ENCODE measurements at places on chromosomes 4 and X. TPM values are rescaled to one million over a fixed set of nuclear protein-coding genes. Genes with fewer than 3 reads are reported as not detected.
A peak's percentile ranks its signal among the peaks of the same experiment; 100 is the strongest.

PRMT9 gene
- 4.9 TPM for total RNA-seq

MAGEA12 gene
- not detected for total RNA-seq

OPN1MW3 gene
- not detected for total RNA-seq

SLC10A4 gene
- total RNA-seq, result 0.35 TPM

TRPC5OS gene
- not detected for total RNA-seq

RXFP1 gene
- total RNA-seq, result 0.24 TPM

PNCK gene
- 11.1 TPM for total RNA-seq

APLN gene
- total RNA-seq, result 0.15 TPM

EXOC1L gene
- not detected for total RNA-seq

BTC gene
- total RNA-seq, result 3.4 TPM

FSTL5 gene
- total RNA-seq, result 0.13 TPM

SSX2 gene
- total RNA-seq, result not detected

NEUROG2 gene
- total RNA-seq, result not detected

TACR3 gene
- not detected for total RNA-seq

DNA sequence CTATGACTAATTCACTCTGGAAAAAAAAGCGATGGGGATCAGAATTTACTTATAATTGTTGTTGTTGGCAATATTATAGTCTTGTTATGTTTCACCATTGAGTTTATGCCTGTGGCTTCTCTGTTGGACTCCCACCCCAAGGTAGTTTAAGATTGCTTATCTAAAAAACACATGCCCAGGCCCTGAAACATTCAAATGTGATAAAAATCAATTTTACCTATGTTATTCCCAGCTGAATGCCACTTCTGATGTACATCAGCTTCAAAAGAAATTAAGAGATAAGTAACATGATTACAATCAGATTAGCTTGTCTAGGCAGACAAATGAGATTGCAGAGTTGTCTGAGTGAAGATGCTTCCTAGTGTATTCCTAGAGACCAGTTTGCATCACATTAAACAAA, 484.7 kb downstream of the PCDH7 start:
- no peak overlapping the region for H3K27ac ChIP-seq
- H3K4me3 ChIP-seq, result no peak overlapping the region
- no peaks in the 10 kb centered on the region for H3K36me3 ChIP-seq
- H3K27me3 ChIP-seq, result no peaks in the 10 kb centered on the region

GRCh38 chr4:14520171-14520570, 482.1 kb upstream of the CPEB2 start:
- no peaks in the 10 kb centered on the region for H3K4me1 ChIP-seq
- H3K36me3 ChIP-seq, result no peaks in the 10 kb centered on the region
- no peak for DNase-seq
- no peaks in the 10 kb centered on the region for H3K27me3 ChIP-seq
- no peak overlapping the region for H3K4me3 ChIP-seq

DNA sequence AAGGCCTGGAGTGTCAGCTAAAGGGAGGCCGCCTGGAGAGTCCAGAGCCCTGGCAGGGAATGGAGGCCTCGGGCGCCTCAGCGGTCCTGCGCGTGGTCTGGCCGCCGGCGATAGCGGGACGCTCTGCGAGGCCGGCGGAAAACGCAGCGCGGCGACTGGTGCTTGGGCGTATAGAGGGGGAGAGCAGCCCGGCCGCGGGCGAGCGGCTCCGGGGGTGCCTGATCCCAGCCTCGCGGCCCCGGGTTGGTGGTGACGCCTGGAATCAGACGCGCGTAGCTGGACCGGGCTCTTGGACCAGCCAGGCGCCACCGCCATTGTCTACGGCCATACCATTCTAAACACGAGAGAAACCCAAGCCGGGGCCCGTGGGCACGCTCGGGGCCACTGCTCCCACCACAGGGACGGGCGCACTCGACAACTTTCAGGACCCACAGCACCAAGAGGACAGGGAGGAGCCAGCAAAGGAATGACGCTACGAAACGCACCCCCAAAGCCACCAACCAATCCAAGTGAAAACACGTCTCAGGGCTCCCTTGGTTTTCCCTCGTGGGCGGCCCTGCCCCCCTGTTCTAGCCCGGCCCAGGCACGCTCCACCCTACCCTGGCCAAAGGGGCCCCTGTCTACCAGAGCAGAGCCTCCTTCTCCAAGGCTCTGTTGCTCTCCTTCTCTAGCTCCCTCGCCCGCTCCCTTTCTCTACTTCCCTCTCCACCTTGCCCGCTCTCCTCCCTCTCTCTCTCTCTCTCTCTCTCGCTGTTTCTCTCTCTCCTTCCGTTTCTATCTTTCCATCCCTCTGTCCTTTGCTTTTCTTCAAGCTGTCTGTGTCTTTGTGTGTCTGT, 7.8 kb downstream of the FRG2 start:
- H3K36me3 ChIP-seq, result no peaks in the 10 kb centered on the region
- no peak for DNase-seq
- H3K4me1 ChIP-seq, result no peaks in the 10 kb centered on the region
- no peak overlapping the region for H3K27ac ChIP-seq

DNA sequence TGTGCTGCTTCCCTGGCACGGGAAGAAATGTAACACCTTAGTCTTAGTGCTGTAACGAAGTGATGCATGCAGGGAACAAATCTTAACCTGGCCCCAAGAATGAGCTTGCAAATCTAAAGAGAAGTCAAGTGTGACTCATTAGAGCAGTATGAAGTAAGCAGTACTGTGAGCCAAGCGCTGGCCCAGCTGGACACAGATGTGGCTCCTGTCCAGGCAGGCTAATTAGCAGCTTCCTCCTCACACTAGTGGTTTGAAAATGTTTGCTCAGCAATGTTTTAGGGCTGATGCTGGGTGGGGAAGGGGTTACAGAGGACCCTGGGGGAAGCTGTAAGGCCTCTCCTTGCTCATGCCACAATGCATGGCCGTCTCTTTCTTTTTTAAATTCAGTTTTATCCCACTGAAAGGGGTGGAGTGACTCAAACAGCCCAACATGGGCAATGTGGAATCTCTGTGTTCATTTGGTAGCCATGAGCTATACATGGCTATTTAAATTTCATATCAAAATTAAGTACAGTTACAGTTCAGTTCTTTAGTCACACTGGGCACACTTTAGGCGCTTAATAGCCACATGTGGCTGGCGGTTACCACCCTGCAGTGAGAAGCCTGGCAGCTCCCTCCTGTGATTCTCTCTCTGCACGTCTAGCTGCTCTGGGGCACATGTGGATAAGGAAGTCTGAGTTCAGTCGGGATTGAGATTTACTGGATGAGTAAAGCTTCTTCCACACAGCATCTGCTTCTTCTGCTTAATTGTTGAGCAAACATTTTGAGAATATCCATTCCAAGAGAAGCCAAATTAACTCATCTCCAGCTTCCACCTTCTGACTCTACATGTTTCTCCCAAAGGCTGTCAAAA, 48.8 kb downstream of the MAP7D2 start:
- no peak overlapping the region for H3K4me3 ChIP-seq
- no peaks in the 10 kb centered on the region for H3K36me3 ChIP-seq
- H3K27me3 ChIP-seq, result no peaks in the 10 kb centered on the region
- H3K27ac ChIP-seq, result no peak overlapping the region
- DNase-seq, result peak; percentile 47

GRCh38 chrX:17590892-17591740, 146.2 kb upstream of the SCML1 start:
- no peaks in the 10 kb centered on the region for H3K4me1 ChIP-seq
- no peaks in the 10 kb centered on the region for H3K27me3 ChIP-seq
- H3K4me3 ChIP-seq, result no peak overlapping the region
- peak; percentile 64 for DNase-seq

DNA sequence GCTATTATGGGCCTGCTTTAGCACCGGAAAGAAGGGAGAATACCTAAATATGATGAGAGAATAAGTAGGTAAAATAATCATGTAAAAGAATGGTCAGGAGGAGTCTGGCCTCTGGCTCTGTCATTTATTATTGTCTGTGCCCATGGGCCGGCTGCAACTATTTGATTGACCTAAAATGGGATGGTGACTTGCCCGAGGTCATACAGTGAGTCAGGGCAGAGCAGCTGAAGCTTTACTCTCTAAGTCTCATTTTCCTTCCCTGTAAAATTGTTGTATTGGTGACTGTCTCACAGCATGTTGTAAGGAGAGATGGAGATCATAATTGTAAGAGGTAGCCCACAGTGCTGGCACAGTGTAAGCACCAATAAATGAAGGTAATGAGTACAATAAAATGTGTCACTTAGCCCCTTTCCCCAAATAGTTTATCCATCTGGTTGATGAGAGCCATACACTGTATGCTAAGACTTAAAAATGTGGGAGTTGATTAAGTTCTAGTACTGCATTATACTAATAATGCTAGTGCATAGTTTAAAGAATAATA, 39.6 kb downstream of the RUFY3 start:
- no peak overlapping the region for H3K27ac ChIP-seq
- no peaks in the 10 kb centered on the region for H3K36me3 ChIP-seq
- H3K27me3 ChIP-seq, result no peaks in the 10 kb centered on the region
- H3K4me3 ChIP-seq, result no peak overlapping the region
- H3K4me1 ChIP-seq, result no peaks in the 10 kb centered on the region

DNA sequence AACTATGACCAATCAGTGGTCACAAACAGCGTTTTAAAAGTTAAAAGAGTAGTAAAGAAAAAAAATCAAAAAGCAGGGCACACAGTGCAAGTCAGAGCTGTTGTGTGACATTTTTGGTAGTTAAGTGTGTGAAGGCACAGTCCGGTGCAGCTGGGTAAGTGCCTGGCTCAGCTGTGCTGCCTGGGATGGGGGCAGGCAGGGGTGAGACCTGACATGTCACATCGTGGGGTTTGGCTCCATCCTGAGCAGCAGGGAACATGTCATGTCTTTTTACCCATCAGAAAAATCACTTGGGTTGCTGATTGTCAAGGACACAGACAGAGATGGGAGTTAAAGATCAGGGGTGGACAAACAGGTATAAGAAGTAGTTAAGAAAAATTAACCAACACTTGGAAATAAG, 125.1 kb downstream of the NSUN7 start:
- H3K4me3 ChIP-seq, result no peak overlapping the region
- no peaks in the 10 kb centered on the region for H3K4me1 ChIP-seq
- no peak overlapping the region for H3K27ac ChIP-seq
- H3K27me3 ChIP-seq, result no peaks in the 10 kb centered on the region

GRCh38 chrX:139508099-139508498, 22.4 kb upstream of the F9 start:
- H3K27me3 ChIP-seq, result no peaks in the 10 kb centered on the region
- H3K27ac ChIP-seq, result no peak overlapping the region
- no peaks in the 10 kb centered on the region for H3K36me3 ChIP-seq

GRCh38 chr4:94548571-94548970, 96.8 kb downstream of the PDLIM5 start:
- H3K36me3 ChIP-seq, result no peaks in the 10 kb centered on the region
- no peak overlapping the region for H3K4me3 ChIP-seq
- H3K4me1 ChIP-seq, result no peaks in the 10 kb centered on the region
- H3K27ac ChIP-seq, result no peak overlapping the region

DNA sequence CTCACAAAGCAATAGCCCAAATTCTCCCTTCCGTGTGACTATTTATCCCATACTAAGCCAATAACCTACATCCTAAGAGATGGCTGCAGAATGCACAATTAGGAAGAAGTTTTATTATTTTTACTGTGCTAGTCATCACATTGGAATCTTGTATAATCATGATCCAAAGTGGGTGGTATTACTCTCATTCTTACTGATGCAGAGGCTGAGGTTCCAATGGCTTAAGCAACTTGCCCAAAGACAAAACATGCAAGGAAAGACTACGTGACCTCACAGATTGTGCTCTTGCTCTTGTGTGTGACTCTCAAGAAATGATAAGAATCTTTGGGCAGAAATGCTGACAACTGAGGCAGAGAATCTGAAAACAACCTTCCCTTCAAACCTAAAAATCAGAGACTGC, 212.2 kb downstream of the LDB2 start:
- H3K4me1 ChIP-seq, result no peaks in the 10 kb centered on the region
- DNase-seq, result no peak
- H3K36me3 ChIP-seq, result no peaks in the 10 kb centered on the region

GRCh38 chr4:84481077-84481859, 17.8 kb downstream of the NKX6-1 start:
- no peak for DNase-seq
- H3K27ac ChIP-seq, result no peak overlapping the region
- H3K36me3 ChIP-seq, result no peaks in the 10 kb centered on the region
- H3K4me3 ChIP-seq, result no peak overlapping the region
- peaks cover 5% of the 10 kb centered on the region for H3K4me1 ChIP-seq

DNA sequence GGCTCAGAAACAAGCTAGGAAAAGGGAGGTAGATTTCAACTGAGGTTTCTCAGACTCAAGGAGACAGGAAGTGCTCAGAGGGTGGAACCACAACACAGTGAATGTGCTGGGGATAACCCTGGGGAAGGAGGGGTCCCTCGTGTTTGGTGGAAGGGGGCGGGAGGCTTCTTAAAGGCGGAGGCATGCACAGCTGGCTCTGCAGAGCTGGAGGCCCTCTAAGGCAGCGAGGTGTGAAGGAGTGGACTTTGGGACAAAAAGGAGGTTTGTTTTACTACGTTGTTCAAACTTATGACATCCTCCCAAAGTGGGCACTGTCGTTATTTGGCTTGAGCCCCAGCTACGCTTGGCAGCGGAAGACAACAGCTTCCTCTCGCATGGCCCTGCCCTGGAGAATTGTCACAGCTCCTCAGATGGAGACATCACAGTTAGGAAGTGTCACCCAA, 21.7 kb upstream of the MTM1 start:
- no peak overlapping the region for H3K27ac ChIP-seq
- no peak overlapping the region for H3K4me3 ChIP-seq
- no peak for DNase-seq
- H3K4me1 ChIP-seq, result peaks cover 6% of the 10 kb centered on the region
- H3K36me3 ChIP-seq, result no peaks in the 10 kb centered on the region

DNA sequence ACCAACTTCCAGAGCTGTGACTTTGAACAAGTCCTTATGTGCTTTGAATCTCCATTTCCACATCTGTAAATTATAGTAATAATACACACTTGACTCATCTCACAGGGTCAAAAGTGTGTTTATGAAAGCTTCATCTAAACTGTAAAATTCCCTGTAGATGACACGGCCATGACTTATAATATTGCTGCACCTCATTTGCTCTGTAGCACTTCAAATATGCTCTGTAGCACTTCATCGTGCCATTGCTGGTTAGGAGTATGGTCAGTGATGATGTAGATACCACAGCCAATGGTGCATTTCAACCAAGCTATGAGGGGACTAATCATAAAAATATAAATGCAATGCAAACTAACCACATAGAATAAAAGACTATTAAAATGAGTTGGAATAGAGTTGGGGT, 318.6 kb downstream of the ANK2 start:
- no peak for DNase-seq
- no peaks in the 10 kb centered on the region for H3K4me1 ChIP-seq
- H3K27ac ChIP-seq, result no peak overlapping the region
- no peaks in the 10 kb centered on the region for H3K36me3 ChIP-seq

DNA sequence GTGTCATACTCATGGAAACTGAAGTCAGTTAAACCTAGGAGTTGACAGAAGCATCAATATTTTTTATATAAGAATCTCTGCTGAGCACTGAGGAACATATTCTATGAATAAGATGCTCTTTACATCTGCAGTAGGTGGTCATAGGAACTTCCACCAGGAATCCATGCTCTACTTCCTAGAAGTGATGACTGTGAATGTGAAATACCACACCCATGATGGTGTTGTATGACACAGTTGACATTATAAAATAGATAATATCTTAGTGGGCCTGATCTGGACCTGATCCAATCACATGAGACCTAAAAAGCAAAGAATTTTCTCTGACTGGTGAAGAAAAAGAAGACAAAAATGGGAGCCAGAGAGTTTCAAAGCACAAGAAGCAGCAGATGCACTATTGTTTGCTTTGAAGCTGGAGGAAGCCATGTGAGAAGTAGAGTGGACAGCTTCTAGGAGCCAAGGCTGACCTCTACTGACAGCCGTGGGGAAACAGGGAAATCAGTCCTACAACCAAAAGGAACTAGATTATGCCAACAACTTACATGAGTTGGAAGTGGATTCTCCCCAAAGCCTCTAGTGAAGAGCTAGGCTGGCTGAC, 68.6 kb upstream of the HS3ST1 start:
- H3K36me3 ChIP-seq, result no peaks in the 10 kb centered on the region
- DNase-seq, result peak; percentile 24
- H3K4me3 ChIP-seq, result no peak overlapping the region
- H3K4me1 ChIP-seq, result no peaks in the 10 kb centered on the region
- H3K27ac ChIP-seq, result no peak overlapping the region

- no peak for DNase-seq
Observed at GRCh38 chrX:131854581-131854980, 168.5 kb upstream of the STK26 start.

All from colonic mucosa (tissue), 4 donors.